ENCODE measurements at places on chromosomes 1 and 21.

GRCh38 chr21:22536509-22536908 lies 1538.3 kb downstream of the NCAM2 start:
- no peaks in the 10 kb centered on the region for H3K36me3 ChIP-seq
- H3K27ac ChIP-seq, result no peak overlapping the region
- H3K4me3 ChIP-seq, result no peak overlapping the region
- DNase-seq, result no peak

GRCh38 chr1:9448132-9449109 lies 90.8 kb upstream of the SLC25A33 start:
- H3K27ac ChIP-seq, result no peak overlapping the region
- H3K4me3 ChIP-seq, result no peak overlapping the region
- H3K4me1 ChIP-seq, result no peaks in the 10 kb centered on the region
- no peaks in the 10 kb centered on the region for H3K36me3 ChIP-seq
- H3K27me3 ChIP-seq, result no peaks in the 10 kb centered on the region

DNA sequence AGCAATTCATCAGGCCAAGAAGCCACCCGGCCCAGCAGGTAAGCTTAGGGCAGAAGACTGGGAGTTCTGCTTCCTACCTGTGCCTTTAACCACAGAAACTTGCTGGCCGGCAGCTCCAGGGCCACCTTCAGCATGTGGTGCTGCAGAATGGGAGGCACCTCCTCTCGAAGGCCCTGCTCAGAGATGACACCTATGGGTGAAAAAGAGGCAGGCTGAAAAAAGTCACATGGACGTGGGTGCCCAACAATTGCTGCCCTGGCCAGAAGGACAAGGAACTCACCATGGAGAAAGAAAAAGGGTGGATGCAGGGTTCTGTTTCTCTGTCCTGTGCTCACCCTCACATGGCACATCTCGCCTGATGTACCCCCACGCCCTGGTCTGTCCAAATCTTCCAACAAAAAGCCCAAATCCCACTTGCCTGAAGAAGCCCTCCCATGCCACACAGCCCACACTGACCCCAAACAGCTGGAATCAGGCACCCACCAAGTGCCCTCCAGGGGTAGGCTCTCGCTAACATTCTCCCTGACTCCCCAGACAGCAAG lies 33.0 kb downstream of the URB1 start:
- H3K4me1 ChIP-seq, result no peaks in the 10 kb centered on the region
- no peak overlapping the region for H3K27ac ChIP-seq
- H3K36me3 ChIP-seq, result peaks cover 50% of the 10 kb centered on the region
- no peaks in the 10 kb centered on the region for H3K27me3 ChIP-seq

DNA sequence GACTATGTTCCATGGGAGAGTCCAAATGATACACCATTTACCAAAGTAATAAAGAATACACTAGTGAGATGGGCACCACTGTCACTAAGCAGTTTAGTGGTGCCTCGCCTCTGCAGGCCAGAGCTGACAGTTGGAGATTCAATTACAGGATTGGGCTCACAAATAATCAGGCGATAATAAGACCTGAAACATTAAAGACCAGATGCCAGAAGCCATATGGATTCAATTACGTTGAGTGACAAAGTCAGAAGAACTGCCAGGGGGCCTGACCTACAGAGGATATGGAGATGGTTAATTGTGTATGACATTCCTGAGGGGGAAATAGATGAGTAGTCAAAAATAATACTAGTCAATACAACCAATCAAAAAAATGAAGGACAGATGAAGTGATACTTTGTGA lies 65.2 kb upstream of the ST6GALNAC5 start:
- no peak for DNase-seq
- H3K27ac ChIP-seq, result no peak overlapping the region
- no peak overlapping the region for H3K4me3 ChIP-seq
- H3K27me3 ChIP-seq, result no peaks in the 10 kb centered on the region
- H3K36me3 ChIP-seq, result no peaks in the 10 kb centered on the region
- no peaks in the 10 kb centered on the region for H3K4me1 ChIP-seq

DNA sequence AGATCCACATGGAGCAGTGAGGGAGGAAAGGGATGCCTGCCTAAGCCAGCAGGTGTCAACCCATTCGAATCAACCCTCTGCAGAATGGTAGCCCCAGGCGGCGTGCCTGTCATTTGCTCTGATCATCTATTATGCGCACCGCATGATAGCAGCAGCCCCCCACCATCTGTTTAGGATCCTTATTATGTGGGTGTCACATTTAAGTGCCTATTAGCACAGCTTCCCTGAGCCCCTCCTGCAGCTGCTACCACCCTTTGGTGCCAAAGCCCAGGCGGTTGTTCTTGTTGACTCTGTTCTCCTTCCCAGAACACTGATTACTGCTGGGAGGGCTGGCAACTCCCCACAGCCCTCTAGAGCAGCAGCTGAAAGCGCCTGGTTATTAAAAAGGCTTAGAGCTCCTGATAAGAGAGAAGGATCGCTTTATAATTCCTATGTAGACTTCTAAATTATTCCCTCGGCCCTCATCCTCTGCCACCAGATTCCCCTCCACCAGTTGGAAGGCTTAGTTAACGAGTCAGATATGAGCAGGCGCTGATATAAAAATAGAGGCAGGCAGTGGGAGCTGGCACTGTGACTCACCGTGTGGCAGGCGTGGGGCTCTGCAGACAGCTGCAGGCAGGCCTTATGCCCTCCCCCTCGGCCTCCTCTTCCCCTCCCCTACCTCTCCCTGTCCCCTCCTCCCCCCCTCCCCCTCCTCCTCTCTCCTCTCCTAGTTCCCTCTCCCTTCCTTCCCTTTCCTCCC lies 23.0 kb downstream of the ACTA1 start:
- no peak overlapping the region for H3K27ac ChIP-seq
- H3K27me3 ChIP-seq, result peaks cover 25% of the 10 kb centered on the region
- no peak for DNase-seq

- H3K27me3 ChIP-seq, result no peaks in the 10 kb centered on the region
- no peak overlapping the region for H3K27ac ChIP-seq
- H3K4me1 ChIP-seq, result no peaks in the 10 kb centered on the region
- DNase-seq, result no peak
- no peak overlapping the region for H3K4me3 ChIP-seq
These were observed 688.7 kb downstream of the PTPRU start for GRCh38 chr1:29925058-29925457.

DNA sequence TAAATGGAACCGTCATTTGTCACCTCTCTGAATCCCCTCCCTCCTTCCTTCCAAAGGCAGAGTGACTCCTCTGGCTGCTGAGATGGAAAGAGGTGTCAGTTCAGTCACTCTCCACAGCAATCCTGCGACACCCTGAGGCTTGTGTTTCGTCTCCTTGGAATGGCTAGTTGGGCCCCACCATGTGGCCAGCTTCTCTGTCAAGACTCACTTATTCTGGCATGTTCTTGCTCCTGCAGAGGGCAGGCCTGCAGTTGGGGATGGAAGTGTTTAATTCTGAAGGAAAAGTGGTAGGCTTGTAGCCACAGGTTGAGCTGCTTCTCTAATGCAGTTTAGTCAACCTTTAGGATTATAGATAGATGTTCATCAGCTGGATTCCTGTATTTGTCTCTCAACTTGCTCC lies 149.6 kb downstream of the LMO4 start:
- H3K27me3 ChIP-seq, result no peaks in the 10 kb centered on the region
- no peak for DNase-seq
- H3K4me3 ChIP-seq, result no peak overlapping the region
- H3K4me1 ChIP-seq, result no peaks in the 10 kb centered on the region

DNA sequence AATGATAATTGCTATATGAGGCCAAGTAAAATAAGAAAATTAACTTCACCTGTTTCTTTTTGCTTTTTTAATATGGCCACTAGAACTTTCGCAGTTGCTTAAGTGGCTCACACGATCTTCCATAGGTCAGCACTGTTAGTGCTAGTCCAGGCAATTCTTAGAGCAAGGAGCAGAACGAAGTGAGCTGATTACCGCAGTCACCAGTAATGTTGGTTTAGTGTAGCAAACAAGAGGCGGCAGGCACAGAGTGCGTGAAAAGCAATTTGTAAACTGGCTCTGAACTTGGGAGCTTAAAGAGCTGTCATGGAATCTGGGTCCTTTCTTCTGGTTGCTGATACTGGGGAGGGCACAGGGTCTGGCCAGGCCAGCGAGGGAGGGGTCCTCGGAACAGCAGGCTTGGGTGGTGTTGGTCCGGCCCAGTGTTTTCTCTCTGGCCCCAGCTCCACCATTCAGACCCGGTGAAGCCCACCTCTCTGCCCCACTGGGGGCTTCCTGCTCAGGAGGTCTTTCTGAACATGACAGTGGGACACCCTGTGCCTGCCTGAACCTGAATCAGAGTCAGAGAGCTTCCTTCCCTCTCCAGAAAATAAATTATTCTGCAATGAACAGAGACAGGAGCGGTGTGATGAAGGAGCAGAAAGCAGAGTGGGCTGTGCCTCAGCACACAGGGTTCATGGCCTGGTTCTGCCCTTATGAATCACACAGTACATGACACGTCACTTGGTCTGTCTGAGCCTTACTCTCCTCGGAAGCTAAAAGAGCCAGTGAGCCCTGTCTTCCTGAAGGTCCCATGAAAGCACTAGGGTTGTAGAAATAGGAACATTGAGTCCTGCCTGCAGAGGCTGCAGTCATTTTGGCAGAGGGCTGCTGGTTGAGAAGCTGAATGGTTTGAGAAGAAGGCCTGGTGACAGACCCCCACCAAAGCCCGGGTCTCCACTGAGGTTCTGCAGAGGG lies 11.9 kb downstream of the ETS2 start:
- H3K27ac ChIP-seq, result no peak overlapping the region
- no peaks in the 10 kb centered on the region for H3K4me1 ChIP-seq
- H3K36me3 ChIP-seq, result peaks cover 74% of the 10 kb centered on the region
- H3K4me3 ChIP-seq, result no peak overlapping the region
- no peaks in the 10 kb centered on the region for H3K27me3 ChIP-seq

DNA sequence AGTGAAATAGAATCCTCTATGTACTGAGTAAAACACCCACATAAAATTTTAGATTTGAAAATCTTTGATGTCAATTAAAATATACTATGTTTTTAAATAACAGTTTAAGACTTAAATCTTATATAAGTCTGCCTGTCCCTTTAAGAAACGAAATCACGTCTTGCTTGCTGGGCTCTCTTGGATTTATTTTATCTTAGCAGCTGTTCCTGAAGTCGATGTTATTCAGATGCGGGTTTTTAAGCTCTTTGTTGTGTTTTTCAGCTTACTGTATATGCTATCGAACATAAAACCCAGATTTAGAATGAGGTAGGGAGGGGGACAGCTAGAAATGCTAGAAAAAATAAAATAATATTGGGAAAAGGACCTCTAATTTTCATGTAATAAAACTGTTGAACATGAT lies 11.1 kb upstream of the SSX2IP start:
- no peaks in the 10 kb centered on the region for H3K36me3 ChIP-seq
- no peak for DNase-seq
- H3K4me3 ChIP-seq, result no peak overlapping the region
- H3K27me3 ChIP-seq, result no peaks in the 10 kb centered on the region
- peaks cover 6% of the 10 kb centered on the region for H3K4me1 ChIP-seq

DNA sequence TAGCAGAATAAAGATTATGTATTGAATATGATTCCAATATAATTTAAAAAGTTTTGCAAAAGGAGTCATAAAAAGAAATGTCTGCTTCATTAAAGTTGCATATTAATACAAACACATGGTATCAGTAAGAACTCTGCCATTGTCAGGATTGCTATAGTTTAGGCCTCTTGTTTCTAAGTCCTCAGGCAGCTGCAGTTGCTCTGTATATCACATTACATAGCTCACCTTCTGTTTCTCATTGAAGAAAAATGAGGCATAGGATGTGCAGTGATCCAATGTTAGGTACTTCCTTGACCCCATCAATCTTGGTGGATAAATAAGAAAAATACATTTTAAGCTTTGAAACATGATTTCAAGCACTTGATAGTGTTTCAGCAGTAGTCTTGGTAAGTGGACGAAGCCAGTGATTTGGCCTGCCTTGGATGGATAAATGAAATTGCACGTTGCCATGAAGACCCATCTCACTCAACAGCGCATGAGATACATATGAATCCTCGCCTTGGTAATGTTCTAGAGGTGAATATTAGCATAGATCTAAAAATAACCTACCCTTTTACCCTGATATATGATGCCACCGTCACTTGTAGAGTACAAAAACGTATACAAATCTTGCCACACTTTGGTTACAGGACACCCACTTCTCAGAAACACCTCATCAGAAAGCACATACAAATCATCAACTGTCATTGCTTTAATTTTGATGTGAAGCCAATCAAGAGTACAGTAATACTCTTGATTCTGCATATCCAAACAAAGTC lies 25.3 kb downstream of the ZFYVE9 start:
- no peak for DNase-seq
- no peak overlapping the region for H3K27ac ChIP-seq
- H3K36me3 ChIP-seq, result no peaks in the 10 kb centered on the region
- no peaks in the 10 kb centered on the region for H3K4me1 ChIP-seq
- H3K4me3 ChIP-seq, result no peak overlapping the region

GRCh38 chr21:35232545-35233176 lies 183.6 kb upstream of the RUNX1 start:
- DNase-seq, result no peak
- H3K27ac ChIP-seq, result no peak overlapping the region
- H3K4me1 ChIP-seq, result peaks cover 11% of the 10 kb centered on the region
- no peak overlapping the region for H3K4me3 ChIP-seq

DNA sequence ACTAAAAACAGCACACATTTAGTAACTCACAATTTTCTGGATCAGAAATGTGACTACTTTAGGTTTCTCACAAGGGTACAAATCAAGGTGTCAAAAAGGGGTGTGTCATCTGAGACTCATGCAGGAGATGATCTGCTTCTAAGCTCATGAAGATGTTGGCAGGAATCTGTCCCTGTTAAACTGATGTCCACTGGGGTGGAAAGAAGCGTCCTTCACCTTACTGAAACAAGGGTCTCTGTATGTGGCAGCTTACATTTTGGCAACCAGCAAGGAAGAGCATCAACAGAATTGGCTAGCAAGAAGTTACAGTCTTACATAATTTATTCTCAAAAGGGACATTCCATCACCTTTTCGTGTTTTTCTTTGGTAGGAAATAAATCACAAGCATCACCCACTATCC lies 1223.8 kb downstream of the AMY1C start:
- H3K27me3 ChIP-seq, result no peaks in the 10 kb centered on the region
- H3K4me1 ChIP-seq, result no peaks in the 10 kb centered on the region
- no peaks in the 10 kb centered on the region for H3K36me3 ChIP-seq
- H3K4me3 ChIP-seq, result no peak overlapping the region
- DNase-seq, result no peak
- no peak overlapping the region for H3K27ac ChIP-seq

DNA sequence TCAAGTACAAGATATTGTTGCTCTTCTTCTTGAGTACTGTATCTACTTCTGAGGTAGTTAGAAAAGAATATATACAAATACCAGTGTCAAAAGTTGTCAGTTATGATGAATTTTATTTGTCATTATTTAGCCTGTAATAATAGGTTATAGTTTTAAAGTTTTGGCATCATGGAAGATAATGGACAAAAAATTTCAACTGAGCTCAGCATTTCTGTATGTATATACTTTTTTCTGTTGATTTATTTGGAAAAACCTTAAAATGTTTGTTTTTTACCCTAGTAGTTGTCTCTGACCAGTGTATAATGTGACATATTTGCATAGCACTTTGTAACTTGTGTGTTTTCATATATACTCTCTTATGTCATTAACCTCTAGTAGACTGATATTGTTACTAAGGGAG lies 11.1 kb downstream of the SLC35A3 start:
- H3K27me3 ChIP-seq, result no peaks in the 10 kb centered on the region
- peaks cover 6% of the 10 kb centered on the region for H3K36me3 ChIP-seq
- H3K4me1 ChIP-seq, result no peaks in the 10 kb centered on the region
- no peak for DNase-seq
- H3K4me3 ChIP-seq, result no peak overlapping the region
